ENCODE measurements at places on chromosomes 4 and X.

DNA sequence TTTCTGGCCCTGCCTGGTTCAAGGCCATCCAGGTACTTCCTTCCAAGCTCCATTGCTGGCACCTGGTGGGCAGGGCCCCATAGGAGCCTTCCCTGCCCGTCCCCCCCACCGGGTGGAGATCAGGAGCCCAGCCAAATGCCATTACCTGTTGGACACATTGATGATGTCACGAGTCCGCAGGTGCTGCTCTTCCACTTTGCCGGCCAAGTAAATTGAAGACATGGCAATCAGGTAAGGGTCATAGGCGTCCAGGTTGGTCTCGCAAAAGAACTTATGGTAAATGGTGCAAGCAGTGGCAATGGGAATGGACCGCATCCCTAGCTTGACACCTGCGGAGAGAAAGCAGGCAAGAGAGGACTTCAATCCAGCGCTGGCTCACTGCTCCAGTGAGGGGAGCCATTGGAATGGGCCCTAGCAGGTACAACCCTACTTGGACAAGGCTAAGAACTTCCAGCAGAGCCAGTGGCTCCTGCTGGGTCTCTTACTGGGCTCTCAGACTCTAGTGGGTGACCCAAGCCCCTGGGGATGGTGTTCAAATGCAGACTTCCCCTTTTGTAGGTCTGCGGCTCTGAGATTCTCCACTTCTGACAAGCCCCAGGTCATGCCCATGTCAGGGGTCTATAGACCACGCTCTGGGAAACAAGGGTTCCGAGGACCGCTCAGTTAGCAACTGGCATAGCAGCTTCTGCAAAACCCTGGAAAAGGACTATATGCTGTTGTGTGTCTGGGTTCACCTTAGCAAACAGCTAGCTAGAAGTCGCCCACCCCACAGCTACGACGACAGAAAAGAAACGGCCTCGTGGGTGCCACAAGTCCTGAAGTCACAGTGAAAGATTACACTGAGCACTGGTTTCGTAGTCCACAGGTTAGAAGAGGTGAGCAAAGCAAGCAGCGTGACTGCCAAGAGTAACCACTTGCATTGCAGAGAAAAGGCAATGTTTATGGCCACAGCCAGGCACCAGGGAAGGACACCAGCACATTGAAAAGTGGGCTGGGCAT, 2.8 kb downstream of the CCNQ start:
- no peak for DNase-seq

DNA sequence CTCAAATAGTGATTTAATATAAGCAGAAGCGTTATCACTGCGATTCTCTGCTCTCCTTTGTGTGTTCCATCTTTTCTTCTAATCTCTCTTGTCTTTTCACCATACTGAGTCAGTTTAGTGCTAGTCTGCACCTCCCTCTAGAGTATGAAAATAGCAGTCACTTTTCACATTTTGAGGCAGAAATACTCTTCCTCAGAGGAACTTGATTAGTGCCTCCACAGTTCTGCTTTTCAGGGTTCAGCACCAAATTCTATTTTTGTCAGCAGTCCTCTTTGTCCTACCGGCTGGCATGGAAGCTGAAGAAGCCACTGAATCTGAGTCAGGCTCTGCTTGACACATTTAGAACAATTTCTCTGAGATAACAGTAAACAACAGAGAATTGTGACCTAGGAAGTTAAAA, 49.7 kb upstream of the ANKRD17 start:
- no peak for DNase-seq

GRCh38 chr4:56426273-56426672, 9.1 kb downstream of the PPAT start:
- DNase-seq = no peak

GRCh38 chr4:63919636-63920365, 489.4 kb downstream of the TECRL start:
- DNase-seq = no peak

GRCh38 chrX:148865277-148866210, 365.1 kb downstream of the AFF2 start:
- DNase-seq = no peak

DNA sequence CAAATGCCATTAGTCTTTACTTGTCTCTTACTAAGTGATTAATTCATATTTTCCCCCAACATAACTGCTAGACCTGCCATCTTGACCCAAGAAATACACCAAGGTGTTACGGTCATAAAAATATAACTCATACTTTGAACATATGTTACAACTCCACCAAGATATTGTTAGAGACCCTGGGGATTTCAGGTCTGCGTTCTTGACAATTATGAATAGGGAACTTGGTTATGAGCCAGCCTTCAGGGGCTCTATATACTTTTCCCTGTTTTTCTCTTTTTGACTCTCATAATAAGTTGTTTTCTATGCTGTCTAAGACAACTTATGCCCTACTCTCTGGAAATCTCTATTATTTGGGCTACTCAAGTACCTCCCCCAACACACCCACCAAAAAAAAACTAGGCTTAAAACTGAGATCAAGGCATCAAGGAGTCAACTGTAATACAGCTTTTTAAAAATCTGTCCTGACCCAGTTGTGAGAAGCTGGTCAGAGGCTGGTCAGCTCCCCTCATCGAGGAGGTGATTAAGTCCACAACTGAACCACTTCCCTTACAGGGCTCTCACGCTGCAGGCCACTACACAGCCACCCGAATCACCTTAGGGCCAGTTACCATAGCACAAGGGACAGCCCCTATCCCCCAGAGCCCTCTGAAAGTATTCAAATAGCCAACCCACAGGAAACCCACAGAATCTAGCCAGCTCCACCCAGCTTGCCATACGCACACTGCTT, 10.5 kb upstream of the TLR3 start:
- DNase-seq = no peak

DNA sequence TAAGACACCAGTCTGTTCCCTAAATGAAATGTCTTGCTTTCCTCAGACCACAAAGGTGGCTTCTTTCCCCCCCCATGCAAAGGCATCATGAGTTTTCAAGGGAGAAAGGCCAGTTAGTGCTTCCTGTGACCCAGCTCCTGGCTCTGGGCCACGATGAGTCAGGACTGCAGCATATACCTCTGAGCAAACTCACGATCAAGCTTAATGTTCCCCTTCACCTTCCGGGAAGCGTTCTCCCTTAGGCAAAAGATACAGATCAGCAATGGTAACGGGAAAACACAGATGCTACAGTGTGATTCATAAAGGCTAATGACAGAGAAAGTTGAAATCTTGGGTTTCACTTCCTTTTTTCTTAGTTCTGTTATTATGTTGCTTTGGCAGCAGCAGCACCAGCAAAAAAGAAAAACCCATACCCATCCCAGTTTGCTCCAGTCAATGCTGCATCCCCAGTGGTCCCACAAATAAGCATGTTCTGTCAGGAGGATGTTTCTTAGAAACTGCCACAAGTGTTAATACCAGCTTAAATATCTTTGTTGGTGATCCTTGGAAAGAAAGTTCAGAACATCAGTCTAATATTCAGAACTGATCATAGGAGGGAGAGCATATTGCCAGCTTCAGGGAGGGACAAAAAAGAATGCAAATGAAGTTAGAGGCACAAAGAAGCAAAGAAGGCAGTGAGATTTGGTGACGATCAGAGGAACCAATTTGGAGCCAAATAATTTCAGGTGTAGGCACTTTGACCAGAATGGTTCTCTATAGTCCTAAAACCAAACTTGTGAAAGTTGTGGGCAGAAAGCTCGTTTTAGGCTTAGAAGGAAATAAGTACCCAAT, 41.2 kb downstream of the LONRF3 start:
- DNase-seq = peak; percentile 74

- DNase-seq = no peak
Observed at GRCh38 chr4:16582036-16582435, 316.4 kb downstream of the LDB2 start.

DNA sequence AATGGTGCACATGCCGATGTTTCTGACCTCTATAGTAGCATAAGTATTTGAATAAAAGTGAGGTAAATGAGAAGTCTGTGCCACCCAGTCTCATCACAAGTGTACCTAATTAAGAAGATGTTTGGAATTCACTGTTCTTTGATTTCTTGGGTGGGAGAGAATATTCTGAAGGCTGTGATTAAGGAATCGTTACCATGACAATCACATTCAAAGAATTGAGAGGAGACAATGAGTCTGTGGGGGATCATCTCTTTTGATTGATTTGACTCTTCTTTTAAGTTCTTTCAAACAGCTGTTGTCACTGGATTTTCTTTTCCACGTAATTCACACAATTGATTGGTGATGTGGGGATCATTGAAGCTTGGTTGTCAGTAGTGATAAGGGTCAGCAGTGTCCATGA, 18.1 kb downstream of the FHL1 start:
- DNase-seq = no peak

DNA sequence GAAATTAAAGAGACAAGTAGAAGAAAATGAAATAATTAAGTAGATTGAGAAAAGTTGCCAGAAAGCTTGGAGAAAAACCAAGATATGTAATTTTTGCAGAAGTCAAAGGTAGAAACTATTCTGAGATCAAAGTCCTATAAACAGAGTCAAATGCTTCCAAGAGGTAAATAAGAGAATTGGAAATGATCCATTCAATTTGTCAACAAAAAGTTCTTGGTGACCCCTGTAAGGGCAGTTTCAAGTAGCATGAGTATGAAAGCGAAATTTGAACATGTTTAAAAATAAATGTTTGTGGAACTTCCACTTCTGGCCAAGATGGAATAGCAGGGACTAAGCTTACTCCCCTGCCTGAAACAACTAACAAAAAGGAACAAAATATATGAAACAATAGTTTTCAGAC, 562.0 kb downstream of the SMARCA1 start:
- no peak for DNase-seq

- peak; percentile 34 for DNase-seq
Observed at GRCh38 chrX:102934624-102935023, 2.4 kb upstream of the RAB40AL start.

- no peak for DNase-seq
Observed at GRCh38 chr4:75081561-75081960, 148.6 kb downstream of the PARM1 start.

- no peak for DNase-seq
Observed at GRCh38 chr4:111954550-111954949, 190.7 kb upstream of the FAM241A start.

DNA sequence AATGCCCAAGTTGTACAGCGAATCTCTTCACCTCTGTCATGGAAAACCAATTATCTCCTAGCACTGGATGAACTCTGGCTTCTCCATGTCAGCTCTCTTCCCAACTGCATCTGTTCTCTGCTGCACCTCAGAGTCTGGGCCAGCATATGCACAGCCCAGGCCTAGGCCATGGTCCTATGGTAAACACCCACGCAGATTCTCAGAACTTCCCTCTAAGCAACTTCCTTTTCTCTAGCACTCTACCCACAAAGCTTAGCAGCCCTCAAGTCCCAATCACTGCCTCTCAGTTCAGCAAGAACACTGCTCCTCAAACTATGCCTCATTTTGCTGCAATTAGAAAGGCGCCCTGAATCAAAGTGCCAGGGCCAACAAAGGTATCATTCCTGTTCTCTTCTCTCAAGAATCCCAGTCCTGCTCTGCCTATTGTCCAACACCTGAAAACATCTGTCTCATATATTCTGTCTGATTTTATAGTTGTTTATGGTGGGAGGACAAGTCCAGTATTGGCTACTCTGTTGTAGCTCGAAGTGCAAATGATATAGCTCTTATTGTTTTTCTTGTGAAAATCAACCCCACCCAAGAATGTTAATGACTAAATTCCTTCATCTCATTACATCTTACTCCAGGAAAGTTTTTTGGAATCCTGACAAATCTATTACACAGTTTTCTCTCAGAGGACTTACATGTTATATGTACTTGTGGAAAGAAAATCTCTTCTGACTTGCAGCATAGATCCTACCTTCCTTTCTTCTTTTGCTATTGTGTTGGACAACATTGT, 85.4 kb downstream of the DCHS2 start:
- DNase-seq = no peak

- no peak for DNase-seq
Observed at GRCh38 chrX:14920196-14920595, 47.0 kb downstream of the MOSPD2 start.

DNA sequence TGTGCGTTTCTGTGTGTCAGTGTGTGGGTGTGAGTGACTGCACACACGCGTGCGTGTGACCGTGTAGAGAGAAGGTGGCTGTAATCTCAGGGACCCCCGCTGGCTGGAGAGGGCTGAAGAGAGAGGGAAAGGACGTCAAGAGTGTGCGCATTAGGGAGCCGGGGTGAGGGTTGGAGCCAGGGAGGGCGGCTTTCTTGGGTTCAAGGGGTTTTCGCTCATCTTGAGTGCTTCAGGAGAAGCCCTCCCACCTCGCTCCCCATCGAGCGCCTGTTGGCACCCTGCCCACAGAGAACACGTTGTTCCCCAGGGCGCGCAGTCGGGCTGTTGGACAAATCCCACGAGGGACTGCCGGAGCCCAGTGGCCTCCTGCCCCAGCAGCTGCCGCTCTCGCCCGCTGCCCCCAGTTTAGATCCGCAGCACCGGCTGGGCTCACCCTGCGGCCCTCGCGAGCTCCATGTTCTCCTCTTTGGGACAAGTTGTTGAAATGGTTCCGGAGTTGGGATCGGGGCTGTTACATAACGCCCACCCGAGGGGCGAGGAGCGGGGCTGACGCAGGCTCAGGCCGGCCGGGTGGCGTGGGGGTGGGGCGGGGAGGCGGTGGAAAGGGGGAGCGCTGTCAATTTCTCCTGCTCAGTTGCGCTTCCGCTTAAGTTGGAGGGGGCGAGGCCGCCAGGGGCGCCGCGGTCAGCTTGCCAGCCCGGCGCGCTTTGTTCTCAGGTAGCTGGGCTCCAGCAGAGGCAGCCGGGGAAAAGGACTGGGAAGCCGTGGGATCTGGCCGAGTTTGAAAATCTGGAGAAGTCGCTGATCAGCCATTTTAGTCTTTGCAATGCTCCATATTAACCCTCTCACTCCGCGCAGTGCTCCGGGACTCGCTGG, 1.6 kb downstream of the GRIA2 start:
- DNase-seq = no peak

DNA sequence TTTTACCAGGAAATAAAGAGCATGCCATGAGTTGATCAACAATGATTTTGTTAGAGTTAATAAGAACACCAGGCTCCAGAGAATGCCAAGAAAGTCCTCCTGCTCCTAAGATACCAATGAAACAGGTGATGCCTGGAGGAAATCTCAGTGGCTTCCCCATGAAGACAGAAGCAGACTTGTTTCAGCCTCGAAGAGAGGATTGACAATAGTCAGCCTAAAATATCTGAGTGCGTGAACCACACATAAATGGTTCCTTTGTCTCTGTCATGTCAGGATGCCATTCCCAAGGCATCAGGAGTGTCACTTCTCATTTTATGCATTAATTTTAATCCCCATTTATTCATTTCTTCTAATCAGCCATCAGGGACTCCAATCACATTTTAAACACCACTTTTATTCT, 69.6 kb downstream of the PHOX2B start:
- no peak for DNase-seq

DNA sequence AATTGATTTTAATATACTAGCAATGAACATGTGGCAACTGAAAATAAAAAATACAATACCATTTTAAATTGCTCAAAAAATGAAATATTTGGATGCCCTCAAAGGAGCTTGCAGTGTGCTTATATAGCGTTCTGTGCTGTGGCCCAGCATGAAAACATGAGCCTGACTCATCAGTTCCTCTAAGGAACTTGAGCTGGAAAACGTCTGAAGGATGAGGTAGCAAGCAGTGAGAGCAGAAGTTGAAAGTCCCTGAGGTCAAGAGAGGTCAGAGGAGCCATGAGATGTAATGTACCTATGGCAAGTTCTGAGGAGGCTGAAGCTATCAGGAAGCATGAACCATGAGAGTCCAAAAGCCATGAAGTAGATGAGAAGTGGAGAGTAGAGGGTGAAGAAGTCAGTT, 59.7 kb downstream of the HMGB3 start:
- no peak for DNase-seq

- no peak for DNase-seq
Observed at GRCh38 chrX:39022106-39022505, 220.8 kb downstream of the MID1IP1 start.

GRCh38 chr4:184850018-184850417, 24.2 kb upstream of the ACSL1 start:
- DNase-seq = no peak

- no peak for DNase-seq
Observed at GRCh38 chr4:16217300-16218051, 8.8 kb downstream of the TAPT1 start.

All from Calu3 (cell line).